ENCODE measurements at places on chromosomes 4 and X.

DNA sequence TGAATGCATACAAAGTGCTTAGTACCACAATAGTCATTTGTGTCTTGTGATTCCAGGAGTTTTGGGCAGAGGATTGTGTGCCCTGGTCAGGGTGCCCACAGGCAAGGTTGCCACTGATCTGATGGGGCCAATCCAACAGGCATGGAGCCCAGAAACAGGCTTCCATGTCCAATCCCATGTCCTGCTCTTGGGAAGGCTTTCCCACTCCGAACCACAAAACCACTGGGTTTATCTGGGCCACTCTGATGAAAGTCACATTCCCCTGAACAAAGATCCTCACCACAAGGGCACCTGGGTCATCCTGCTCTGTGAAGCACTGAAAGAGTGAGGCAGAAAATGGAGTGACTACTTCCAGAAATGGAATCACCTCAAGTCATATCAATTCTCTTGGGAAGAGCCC lies 96.9 kb downstream of the MAMLD1 start:
- no peak for DNase-seq

DNA sequence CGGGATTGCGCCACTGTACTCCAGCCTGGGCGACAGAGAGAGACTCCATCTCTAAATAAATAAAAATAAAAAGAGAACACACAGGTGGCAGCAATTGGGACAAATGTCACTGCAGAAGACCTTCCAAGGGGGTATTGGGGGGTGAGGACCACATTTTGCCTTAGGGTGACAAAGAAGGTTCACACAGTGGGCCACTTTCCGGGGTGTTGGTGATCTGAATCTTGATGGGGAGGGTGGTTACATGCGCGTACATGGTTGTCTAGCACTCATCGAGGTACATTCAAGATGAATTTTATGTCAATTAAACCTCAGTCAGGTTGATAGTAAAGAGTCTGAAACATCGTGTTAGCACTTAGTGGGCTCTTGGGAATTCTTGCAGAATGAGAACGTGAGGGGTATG lies 20.5 kb upstream of the TMSB4X start:
- DNase-seq = no peak

DNA sequence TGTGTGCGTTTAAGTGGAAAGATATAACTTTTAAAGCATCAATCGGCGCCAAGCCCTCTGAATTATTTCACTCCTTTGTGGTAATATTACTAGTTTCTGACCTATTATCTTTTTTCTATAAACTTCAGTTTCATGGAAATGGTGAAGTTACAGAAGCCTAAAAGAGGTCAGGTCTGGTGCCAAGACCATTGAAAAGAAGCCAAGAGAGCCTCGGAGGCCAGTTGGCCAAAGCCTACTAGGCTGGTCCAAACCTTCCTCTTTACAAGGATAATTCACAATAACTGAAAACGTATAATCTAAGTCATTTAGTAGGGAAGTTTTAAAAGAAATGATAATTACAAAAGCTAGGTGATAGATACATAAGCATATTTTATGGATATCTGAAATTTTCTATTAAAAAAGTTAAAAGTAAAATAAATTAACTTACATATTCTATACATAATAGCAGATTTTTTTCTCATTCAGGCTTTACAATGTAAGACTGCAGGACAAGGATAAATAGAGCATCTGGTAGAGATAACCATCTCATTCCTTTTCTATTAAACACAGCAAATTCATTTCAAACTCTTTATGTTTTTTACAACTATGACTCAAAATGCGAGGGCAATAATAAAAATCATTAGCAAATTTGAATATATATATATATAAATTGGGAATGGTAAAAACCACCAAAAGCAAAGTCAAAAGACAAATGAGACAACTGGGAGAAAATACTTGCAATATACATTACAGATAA lies 49.2 kb downstream of the WDFY3 start:
- no peak for DNase-seq

GRCh38 chr4:150217192-150217591 lies 138.9 kb downstream of the DCLK2 start:
- DNase-seq = no peak

GRCh38 chrX:19343085-19343534 lies 617 bp upstream of the PDHA1 start:
- DNase-seq = no peak

DNA sequence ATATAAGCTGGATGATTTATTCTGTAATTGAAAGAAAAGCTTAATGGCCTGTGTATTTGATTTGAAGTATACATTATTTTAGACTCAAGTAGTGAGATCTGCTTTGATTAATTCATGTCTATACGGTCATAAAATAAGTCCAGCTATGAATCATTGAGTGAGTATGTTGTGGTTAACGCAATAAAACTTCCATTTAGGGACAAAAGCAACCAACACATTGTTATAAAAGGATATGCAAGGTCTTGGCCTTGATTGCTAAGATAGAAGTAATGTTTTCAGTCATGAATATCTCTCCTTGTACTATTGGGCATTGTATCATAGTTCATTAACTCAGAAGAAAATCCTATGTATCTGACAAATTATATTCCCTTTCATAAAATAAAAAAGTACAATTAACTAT lies 162.1 kb downstream of the EPHA5 start:
- no peak for DNase-seq

GRCh38 chrX:35006361-35006760 lies 63.8 kb downstream of the FAM47B start:
- no peak for DNase-seq

GRCh38 chrX:1453395-1453783 lies 680 bp upstream of the ASMTL start:
- DNase-seq = no peak

All from endodermal cell (in vitro differentiated cells).